Activated CD4-positive, alpha-beta T cell treated with anti-CD3 and anti-CD28 coated beads, Interleukin-2, amount 10 ng/mL, durations not matched to agents 7 days and 5 days (primary cell): ENCODE measurements at places on chromosomes 3 and 15. TPM values are rescaled to one million over a fixed set of nuclear protein-coding genes. Genes with fewer than 3 reads are reported as not detected.

THRB gene
- total RNA-seq = not detected

CNTN3 gene
- total RNA-seq = not detected

TPRG1 gene
- 1.7 TPM for total RNA-seq

BCHE gene
- total RNA-seq = not detected

FETUB gene
- not detected for total RNA-seq

DNA sequence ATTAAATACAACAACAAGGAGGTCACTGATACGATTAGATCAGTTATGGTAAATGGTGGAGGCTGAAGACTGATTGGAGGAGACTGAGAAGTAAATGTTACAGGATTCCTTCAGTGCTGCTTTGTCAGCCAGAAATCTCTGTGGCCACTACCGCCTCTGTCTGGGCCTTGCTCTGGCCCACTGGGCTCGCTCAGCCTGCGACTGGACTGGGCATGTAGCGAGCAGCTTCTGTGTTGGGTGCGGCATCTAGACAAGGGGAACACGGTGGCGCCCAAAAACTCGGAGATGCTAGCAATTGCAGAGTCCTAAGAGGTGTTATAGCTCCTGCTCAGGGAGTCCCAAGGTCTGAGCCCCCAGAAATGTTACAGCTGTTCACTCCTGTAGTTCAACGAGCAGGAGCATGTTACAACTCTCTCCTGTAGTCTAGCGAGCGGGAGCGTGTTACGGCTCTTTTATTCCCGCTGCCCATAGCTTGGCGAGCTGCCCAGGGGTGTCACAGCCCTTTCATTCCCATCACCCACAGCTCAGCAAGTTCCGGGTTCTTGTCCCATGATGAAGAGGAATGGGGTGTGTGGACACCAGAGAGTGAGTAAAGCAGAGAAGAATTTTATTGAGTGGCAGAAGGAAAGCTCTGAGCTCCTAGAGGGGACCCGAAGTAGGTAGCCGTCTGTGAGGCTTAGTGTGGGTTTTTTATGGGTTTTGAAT lies 24.7 kb downstream of the SLC15A2 start:
- peaks cover 5% of the 10 kb centered on the region for H3K36me3 ChIP-seq
- no peaks in the 10 kb centered on the region for H3K4me1 ChIP-seq
- DNase-seq = no peak

GRCh38 chr15:70024521-70024920 lies 73.2 kb downstream of the TLE3 start:
- peaks cover 31% of the 10 kb centered on the region for H3K4me1 ChIP-seq
- peak overlapping the region; percentile 27 for H3K27ac ChIP-seq
- H3K4me3 ChIP-seq = no peak overlapping the region

- H3K4me3 ChIP-seq = no peak overlapping the region
- peaks cover 12% of the 10 kb centered on the region for H3K4me1 ChIP-seq
- H3K36me3 ChIP-seq = no peaks in the 10 kb centered on the region
- no peak for DNase-seq
These were observed 35.2 kb downstream of the FEM1B start for GRCh38 chr15:68312701-68313204.

DNA sequence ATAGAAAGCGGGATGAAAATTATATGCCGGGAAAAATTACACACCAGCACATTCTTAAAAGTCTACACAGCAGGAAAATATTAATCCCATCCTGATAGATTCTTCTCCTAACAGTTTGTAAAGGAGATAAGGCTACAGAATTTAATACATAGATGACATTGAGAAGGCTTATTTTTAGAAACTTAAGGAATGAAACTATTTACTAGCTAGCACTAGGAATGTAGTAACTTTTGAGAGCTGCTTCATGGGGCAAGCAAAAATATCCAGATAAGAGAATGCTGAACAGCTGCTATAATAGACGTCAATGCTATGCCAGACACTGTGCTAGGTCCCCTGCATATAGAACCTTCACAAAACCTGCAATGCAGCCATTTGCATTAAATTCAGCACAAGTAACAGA lies 912.7 kb upstream of the NR2F2 start:
- H3K4me3 ChIP-seq = no peak overlapping the region
- H3K36me3 ChIP-seq = no peaks in the 10 kb centered on the region
- no peak overlapping the region for H3K27ac ChIP-seq
- H3K27me3 ChIP-seq = peaks cover 9% of the 10 kb centered on the region

GRCh38 chr3:101931081-101931480 lies 81.8 kb downstream of the NFKBIZ start:
- H3K4me1 ChIP-seq = peaks cover 16% of the 10 kb centered on the region
- DNase-seq = no peak
- no peak overlapping the region for H3K4me3 ChIP-seq
- no peak overlapping the region for H3K27ac ChIP-seq

DNA sequence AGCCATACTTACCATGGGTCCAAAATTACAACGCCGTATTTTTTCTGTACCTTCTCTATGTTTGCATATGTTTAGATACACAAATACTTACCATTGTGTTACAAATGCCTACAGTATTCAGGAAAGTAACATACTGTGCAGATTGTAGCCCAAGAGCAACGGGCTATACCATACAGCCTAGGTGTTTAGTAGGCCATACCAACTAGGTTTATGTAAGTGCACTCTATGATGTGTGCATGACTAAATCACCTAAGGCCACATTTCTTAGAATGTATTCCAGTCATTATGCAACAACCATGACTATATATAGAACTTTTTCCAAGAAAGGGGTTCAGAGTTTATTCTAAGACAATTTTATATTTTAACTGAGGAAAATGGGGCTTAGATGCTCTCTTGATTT lies 411.7 kb downstream of the MAGI1 start:
- H3K27ac ChIP-seq = no peak overlapping the region
- no peaks in the 10 kb centered on the region for H3K27me3 ChIP-seq
- no peak overlapping the region for H3K4me3 ChIP-seq
- no peaks in the 10 kb centered on the region for H3K36me3 ChIP-seq
- no peaks in the 10 kb centered on the region for H3K4me1 ChIP-seq

DNA sequence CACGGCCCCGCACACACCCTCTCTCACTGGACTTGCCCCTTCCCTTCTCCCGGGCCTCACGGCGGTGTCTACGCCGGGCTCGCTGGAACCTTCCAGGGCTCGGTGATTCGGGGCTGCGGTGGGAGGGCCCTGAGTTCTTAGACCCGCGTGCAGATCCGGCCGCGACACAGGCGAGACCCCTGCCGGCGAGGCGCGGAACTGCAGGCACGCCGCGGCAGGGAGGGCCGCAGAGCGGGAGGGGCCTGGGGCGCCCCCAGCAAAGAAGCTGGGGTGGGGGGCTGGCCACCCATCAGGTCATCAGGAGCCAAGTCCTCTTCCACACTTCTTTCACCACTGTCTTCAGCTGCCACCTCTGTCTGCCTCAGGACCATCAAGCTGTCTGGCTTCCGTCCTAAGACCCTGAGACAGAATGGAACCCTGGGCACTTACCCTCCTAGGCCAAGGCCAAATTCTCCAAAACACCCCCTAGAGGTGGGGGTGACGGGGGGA lies 164.5 kb downstream of the XXYLT1 start:
- peaks cover 10% of the 10 kb centered on the region for H3K4me1 ChIP-seq
- no peaks in the 10 kb centered on the region for H3K36me3 ChIP-seq
- no peak overlapping the region for H3K27ac ChIP-seq
- peak; percentile 62 for DNase-seq
- no peaks in the 10 kb centered on the region for H3K27me3 ChIP-seq

DNA sequence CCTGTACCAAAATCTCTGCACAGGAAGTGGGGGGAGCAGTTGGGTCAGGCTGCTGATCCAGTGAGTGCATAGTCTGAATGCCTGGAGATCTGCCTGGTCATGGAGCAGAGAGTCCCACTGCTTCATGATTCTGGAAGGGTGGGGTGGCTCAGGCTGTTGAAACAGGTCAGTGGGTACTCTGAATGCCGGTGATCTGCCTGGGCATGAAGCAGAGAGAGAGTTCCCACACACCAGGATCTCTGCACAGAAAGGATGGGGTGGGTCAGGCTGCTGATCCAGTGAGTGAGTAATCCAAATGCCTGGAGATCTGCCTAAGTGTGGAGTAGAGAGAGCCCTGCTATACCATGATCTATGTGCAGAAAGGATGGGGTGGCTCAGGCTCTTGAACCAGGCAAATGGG lies 16.1 kb upstream of the GCSAM start:
- H3K27me3 ChIP-seq = no peaks in the 10 kb centered on the region
- H3K4me1 ChIP-seq = no peaks in the 10 kb centered on the region
- H3K36me3 ChIP-seq = peaks cover 21% of the 10 kb centered on the region
- H3K27ac ChIP-seq = no peak overlapping the region

- H3K4me1 ChIP-seq = peaks cover 34% of the 10 kb centered on the region
- no peak for DNase-seq
- no peak overlapping the region for H3K27ac ChIP-seq
- H3K4me3 ChIP-seq = no peak overlapping the region
- H3K36me3 ChIP-seq = peaks cover 78% of the 10 kb centered on the region
- no peaks in the 10 kb centered on the region for H3K27me3 ChIP-seq
These were observed 196.8 kb downstream of the PLCL2 start for GRCh38 chr3:17081520-17081919.

GRCh38 chr3:183777016-183777618 lies 48.3 kb downstream of the MAP6D1 start:
- no peak for DNase-seq
- H3K27me3 ChIP-seq = no peaks in the 10 kb centered on the region
- no peaks in the 10 kb centered on the region for H3K4me1 ChIP-seq
- no peak overlapping the region for H3K27ac ChIP-seq
- H3K36me3 ChIP-seq = peaks cover 56% of the 10 kb centered on the region

GRCh38 chr3:53597136-53597915 lies 102.9 kb downstream of the CACNA1D start:
- no peak overlapping the region for H3K4me3 ChIP-seq
- no peaks in the 10 kb centered on the region for H3K36me3 ChIP-seq
- no peak overlapping the region for H3K27ac ChIP-seq
- no peaks in the 10 kb centered on the region for H3K27me3 ChIP-seq

DNA sequence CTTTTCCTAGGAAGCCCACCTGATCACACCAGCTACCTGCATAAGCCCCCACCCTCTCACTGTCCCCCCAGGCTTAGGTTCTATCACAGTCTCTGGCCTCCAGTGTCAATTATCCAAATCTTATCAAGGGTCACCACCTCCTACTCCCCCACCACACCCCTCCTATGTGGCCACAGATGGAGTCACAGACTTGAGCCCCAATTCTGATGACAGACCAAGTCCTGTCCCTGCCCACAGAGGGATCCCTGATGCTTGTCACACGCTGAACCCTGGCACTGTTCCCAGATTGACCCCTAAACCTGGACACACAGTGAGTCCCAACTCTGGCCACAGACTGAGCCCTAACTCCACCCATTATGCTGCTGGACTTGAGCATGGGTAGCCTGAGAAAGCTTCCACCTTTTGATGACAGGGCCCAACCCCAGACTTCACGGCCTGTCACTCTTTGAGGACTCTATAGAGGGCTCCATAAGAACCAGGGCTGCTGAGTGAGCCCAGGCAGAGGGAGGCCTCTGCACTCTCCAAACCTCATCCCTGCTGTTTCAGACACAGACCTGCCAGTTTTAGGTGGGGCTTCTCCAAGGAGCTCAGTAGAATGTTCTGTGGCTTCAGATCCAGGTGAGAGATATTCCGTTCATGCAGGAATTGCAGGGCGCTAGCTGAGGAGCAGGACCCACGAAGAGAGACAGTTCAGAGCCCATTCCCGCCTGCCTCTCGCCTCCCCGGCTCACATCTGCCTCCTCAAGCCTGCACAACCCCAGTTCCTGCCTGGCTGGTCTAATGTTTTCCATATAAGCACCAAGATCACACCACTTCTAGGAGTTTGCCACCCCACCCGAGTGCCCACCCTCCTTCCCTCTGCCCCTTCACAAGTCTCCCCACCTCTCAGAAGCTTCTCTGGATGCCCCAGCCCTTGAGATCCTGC lies 1.8 kb downstream of the ULK3 start:
- no peak for DNase-seq
- H3K4me3 ChIP-seq = peak overlapping the region; percentile 92
- H3K4me1 ChIP-seq = peaks cover 50% of the 10 kb centered on the region
- no peaks in the 10 kb centered on the region for H3K27me3 ChIP-seq
- H3K36me3 ChIP-seq = peaks cover 22% of the 10 kb centered on the region

DNA sequence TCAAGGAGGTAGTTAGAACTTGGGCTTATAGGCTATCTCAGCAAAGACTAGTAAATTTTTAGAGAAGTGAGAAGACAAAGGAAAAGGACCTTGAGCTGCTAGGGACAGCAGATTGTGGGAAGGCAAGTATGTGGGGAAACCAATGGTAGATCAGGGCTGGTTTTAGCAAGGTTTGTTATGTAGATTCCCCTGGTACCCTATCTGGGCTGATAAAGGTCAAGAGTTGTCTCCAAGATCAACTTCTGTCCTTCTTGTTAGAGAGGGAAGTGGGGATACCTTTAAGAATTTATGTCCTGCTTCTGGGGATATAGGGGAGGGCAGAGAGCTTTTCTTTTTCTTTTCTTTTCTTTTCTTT lies 28.9 kb downstream of the KAT2B start:
- H3K27me3 ChIP-seq = no peaks in the 10 kb centered on the region
- peaks cover 33% of the 10 kb centered on the region for H3K36me3 ChIP-seq
- H3K4me1 ChIP-seq = peaks cover 30% of the 10 kb centered on the region

GRCh38 chr3:129501630-129502029 lies 26.8 kb upstream of the RHO start:
- no peaks in the 10 kb centered on the region for H3K36me3 ChIP-seq
- no peaks in the 10 kb centered on the region for H3K27me3 ChIP-seq
- no peak overlapping the region for H3K4me3 ChIP-seq
- no peak for DNase-seq
- H3K4me1 ChIP-seq = no peaks in the 10 kb centered on the region

DNA sequence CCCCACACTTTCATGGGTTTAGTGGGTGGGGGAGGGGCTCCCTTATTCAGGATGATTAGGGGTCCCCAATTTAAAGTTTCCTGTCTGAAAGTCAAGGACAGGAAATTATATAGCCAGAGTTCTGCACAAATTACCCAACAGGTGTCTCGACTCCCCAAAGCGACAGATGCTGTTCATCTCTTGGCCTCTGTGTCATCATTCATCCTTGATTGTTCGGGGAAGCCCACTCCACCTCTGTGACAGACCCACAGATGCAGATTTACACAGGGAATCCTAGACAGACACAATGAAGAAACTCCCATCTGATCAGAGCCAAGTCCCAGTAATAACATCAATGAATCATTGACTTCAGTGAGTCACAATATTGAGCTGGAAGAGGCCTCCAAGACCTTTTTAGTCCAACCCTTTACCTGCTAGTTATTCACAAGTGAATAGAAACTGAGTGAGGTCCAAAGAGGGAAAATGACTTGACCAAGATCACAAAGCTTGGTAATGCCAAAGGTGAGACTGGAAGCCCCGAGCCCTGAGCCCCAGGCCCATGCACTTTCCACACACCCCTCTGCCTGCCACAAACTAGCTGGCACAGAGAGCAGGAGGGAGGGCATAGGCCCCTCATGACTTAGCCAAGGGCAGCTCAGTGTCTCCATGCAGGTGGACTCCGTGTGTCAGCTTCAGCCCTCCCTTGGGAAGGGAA lies 7.9 kb upstream of the SRP14 start:
- H3K27me3 ChIP-seq = no peaks in the 10 kb centered on the region
- no peak for DNase-seq
- H3K27ac ChIP-seq = peak overlapping the region; percentile 90
- H3K36me3 ChIP-seq = peaks cover 14% of the 10 kb centered on the region
- peaks cover 64% of the 10 kb centered on the region for H3K4me1 ChIP-seq
- H3K4me3 ChIP-seq = no peak overlapping the region

DNA sequence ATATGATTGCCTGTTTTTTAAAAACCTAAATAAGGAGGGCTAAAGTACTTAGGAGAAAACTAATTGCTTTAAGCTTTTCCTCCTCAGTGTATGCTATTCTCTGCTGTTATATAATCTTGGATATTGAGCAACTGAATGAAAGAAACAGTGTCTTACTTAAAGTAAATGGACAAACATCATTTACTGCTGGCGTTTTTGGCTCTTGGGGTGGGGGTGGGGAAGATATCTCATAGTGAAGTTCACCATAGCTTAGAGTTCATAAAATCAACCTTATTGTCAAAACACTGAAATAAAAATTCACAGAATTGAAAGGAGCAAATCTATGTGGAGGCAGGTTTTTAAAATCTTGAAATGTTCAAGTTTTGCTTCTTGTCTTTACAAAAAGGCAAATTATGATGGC lies 256.4 kb upstream of the SOX2 start:
- no peak for DNase-seq
- no peaks in the 10 kb centered on the region for H3K4me1 ChIP-seq
- no peaks in the 10 kb centered on the region for H3K36me3 ChIP-seq
